ENCODE measurements at places on chromosomes 4 and X. TPM values are rescaled to one million over a fixed set of nuclear protein-coding genes. Genes with fewer than 3 reads are reported as not detected.

GRCh38 chr4:118950224-118950623, 61.6 kb downstream of the SYNPO2 start:
- DNase-seq = no peak
- no peaks in the 10 kb centered on the region for H3K27me3 ChIP-seq
- no peak overlapping the region for H3K27ac ChIP-seq
- H3K36me3 ChIP-seq = no peaks in the 10 kb centered on the region

DNA sequence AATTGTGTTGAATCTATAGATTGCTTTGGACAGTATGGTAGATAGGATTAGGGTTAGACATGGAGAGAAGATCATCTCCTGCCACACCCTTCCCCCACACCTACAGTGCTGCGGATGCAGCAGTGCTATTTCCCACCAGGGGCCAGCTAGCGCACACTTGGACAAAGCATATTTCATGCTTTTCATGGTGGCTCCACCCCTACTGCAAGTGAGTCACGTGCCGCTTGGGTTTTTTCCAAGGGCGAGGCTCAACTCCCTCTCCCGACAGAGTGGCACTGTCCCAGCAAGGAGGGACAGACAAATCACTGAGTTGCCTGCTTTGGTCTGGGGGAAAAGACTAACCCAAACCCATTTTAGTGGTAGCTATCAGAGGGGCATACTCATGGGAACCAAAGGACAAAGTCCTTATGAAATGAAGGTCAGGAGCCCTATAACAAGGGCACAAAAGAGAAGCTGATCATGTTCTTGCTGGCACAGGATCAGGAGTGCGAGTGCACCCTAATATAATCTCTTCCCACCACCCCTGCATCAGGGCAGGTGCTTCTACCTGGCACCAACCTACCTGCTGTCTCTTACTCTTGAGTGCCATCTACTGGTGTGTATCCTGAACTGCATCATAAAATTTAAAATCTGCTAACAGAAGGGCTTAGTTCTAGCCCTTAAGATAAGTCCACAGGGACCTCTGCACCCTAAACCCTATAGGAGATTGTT, 55.1 kb upstream of the PGAM4 start:
- no peaks in the 10 kb centered on the region for H3K4me1 ChIP-seq
- H3K36me3 ChIP-seq = no peaks in the 10 kb centered on the region
- H3K27me3 ChIP-seq = no peaks in the 10 kb centered on the region

MAGEA2 gene
- total RNA-seq = not detected

RNF175 gene
- total RNA-seq = not detected

DACH2 gene
- not detected for total RNA-seq

TREX2 gene
- 3.4 TPM for total RNA-seq

GRCh38 chrX:75784680-75785491, at the start of gene MAGEE2:
Gene MAGEE2 (minus strand): TSS chrX:75785254. CDS start chrX:75785051, 203 bp downstream.
- peaks cover 4% of the 10 kb centered on the region for H3K4me1 ChIP-seq
- H3K27me3 ChIP-seq = no peaks in the 10 kb centered on the region
- H3K36me3 ChIP-seq = no peaks in the 10 kb centered on the region
- no peak within 1 kb of the TSS for H3K4me3 ChIP-seq
- no peak within 1 kb of the TSS for H3K27ac ChIP-seq

BTC gene
- not detected for total RNA-seq

DNA sequence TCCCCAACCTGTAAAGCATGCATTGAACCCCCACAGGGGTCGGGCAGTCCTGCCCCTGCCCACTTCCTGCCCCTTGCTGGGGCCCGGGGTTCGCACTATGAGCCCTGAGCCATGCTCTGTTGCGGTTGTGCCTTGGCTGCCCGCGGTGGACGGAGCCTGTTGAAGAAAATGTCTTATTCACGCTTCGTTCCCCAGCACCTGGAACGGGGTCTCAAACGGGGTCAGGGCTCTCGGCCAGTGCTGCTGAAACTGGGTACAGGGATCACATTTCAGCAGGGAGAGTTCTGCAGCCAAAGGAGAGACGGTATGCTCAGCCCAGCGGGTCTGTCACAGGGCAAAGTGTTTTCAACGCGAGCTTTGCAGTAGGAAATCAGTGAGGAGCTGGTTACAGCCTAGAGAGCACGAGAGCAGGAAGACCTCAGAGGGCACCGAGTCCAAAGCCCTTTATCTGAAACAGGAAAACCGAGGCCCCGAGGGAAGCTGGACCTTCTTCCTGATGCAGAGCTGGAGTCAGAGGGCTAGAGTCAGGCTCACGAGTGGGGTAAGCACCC, 46.3 kb upstream of the AFAP1 start:
- H3K27me3 ChIP-seq = no peaks in the 10 kb centered on the region
- peaks cover 22% of the 10 kb centered on the region for H3K4me1 ChIP-seq
- no peak overlapping the region for H3K4me3 ChIP-seq
- no peaks in the 10 kb centered on the region for H3K36me3 ChIP-seq
- no peak for DNase-seq

LRRC66 gene
- total RNA-seq = not detected

GLRB gene
- not detected for total RNA-seq

- H3K4me1 ChIP-seq = no peaks in the 10 kb centered on the region
- H3K36me3 ChIP-seq = no peaks in the 10 kb centered on the region
- H3K27ac ChIP-seq = no peak overlapping the region
- H3K4me3 ChIP-seq = no peak overlapping the region
- H3K27me3 ChIP-seq = no peaks in the 10 kb centered on the region
These were observed 102.9 kb upstream of the PCDH10 start for GRCh38 chr4:133046156-133046555.

DNA sequence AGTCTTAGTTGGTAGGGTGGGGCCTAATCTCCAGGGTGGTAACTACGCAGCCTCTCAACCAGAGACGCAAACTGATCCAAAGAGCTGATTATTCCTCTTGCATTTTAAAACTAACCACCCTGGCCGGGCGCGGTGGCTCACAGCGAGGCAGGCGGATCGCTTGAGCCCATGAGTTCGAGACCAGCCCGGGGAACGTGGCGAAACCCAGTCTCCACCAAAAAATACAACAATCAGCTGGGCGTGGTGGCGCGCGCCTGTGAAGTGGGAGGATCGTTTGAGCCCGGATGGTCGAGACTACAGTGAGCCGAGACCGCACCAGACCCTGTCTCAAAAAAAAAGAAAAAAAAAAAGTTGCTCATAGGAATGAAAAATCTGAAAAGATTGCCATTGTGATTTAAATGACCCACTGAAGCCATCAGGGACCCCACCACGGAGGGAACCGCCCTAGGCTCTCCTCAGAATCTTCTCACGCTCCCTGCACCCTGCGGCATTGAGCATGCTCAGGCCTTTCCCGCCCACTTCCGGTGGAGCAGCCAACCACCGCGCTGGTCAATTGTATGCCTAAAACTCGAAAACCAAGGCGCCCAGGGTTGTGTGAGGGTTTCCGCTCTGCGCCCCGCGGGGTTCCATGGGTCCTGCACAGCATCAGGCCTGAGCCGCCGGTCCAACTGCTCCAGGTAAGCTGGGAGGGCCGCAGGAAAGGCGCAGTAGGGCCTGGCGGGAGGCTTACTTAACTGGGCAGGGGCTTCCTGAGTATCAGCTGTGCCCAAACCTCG, at the start of gene TRIM60:
Gene TRIM60, plus strand, starts transcription at position 564 of the 776 bp plus-strand sequence. CDS start 8,074 bp downstream, outside the sequence.
- no peak for DNase-seq
- no peak within 1 kb of the TSS for H3K4me3 ChIP-seq
- H3K27me3 ChIP-seq = no peaks in the 10 kb centered on the region
- H3K36me3 ChIP-seq = no peaks in the 10 kb centered on the region
- H3K4me1 ChIP-seq = no peaks in the 10 kb centered on the region
- H3K27ac ChIP-seq = no peak within 1 kb of the TSS

DNA sequence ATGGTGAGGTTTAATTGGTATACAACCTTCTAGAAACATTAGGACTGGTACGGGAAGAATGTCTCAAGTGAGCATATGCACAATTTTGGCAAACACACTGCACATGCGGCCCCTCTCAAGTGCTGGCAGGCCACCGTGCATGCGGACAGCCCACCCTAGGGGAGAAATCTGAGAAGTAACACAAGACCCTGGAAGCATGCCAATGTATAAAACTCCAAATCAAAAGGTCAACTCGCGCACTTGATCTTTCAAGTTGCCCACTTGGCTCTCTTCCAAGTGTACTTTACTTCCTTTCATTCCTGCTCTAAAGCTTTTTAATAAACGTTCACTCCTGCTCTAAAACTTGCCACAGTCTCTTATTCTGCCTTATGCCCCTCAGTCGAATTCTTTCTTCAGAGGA, 488.3 kb downstream of the CFAP47 start:
- no peak for DNase-seq
- no peaks in the 10 kb centered on the region for H3K4me1 ChIP-seq
- no peaks in the 10 kb centered on the region for H3K36me3 ChIP-seq
- no peak overlapping the region for H3K27ac ChIP-seq
- no peak overlapping the region for H3K4me3 ChIP-seq
- no peaks in the 10 kb centered on the region for H3K27me3 ChIP-seq

GRCh38 chrX:129737916-129738315, 863 bp upstream of the XPNPEP2 start:
- peaks cover 43% of the 10 kb centered on the region for H3K4me1 ChIP-seq
- H3K4me3 ChIP-seq = no peak overlapping the region

DNA sequence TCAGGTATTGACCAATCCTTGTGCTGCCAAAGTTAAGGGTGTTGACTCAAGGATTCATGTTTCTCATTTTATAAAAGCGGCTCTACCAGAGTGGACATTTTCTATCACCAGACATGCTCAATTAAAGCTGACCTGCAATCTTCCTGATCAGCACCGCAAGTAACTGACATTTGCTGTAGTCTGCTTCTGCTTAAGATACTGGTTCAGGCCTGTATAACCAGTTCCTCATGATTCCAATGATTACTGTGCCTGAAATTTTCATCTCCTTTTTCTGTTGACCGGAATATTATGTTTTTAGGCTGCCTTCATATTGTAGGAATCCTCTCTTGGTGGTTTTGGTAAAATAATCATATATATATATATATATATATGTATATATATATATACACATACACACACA, 160.2 kb upstream of the SPIN4 start:
- H3K27ac ChIP-seq = no peak overlapping the region
- no peaks in the 10 kb centered on the region for H3K27me3 ChIP-seq
- no peak overlapping the region for H3K4me3 ChIP-seq
- no peaks in the 10 kb centered on the region for H3K4me1 ChIP-seq

DNA sequence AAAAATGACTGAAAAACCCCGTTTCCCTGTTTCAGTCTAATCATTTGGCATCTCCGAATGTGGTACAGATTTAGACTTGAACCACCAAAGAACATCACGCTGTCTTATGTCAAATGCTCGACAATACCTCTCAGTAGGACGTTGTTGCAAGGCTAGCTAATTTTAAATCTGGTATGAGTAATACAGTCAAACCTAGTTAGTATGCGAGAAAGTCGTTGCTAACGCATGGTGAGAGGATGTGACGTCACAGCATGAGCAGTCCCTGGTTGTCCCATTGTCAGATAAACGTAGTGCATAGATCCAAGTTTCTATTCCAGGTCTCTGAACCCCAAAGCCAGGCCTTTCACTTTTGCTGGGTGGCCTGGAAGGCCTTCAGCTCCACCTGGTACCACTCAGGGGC, 44.7 kb downstream of the SETD7 start:
- H3K27ac ChIP-seq = no peak overlapping the region
- no peak overlapping the region for H3K4me3 ChIP-seq
- H3K36me3 ChIP-seq = no peaks in the 10 kb centered on the region
- H3K27me3 ChIP-seq = no peaks in the 10 kb centered on the region
- DNase-seq = peak; percentile 13

ALB gene
- total RNA-seq = not detected

CXXC4 gene
- 0.82 TPM for total RNA-seq
